ENCODE measurements at places on chromosomes 1 and 21.

GRCh38 chr1:47852006-47852718 is 145.0 kb downstream of the TRABD2B start:
- DNase-seq = no peak

DNA sequence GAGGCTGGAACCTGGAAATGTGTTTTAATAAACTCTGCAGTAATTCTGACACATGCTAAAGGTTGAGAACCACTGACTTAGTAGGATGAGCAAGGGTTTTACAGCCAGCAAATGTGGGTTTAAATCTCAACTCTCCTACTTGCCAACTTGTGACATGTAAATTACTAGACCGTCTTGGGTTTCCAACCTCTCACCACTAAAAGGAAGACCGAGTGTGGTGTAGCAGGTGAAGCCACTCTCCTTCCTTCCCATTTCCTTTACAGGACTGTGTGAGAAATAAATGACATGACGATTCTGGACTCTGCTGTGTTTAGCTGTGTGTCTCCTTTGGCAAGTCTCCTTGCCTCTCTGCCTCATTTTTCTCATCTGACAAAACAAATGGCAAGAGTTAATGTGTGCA is 49.5 kb upstream of the DNAJC6 start:
- DNase-seq = no peak

DNA sequence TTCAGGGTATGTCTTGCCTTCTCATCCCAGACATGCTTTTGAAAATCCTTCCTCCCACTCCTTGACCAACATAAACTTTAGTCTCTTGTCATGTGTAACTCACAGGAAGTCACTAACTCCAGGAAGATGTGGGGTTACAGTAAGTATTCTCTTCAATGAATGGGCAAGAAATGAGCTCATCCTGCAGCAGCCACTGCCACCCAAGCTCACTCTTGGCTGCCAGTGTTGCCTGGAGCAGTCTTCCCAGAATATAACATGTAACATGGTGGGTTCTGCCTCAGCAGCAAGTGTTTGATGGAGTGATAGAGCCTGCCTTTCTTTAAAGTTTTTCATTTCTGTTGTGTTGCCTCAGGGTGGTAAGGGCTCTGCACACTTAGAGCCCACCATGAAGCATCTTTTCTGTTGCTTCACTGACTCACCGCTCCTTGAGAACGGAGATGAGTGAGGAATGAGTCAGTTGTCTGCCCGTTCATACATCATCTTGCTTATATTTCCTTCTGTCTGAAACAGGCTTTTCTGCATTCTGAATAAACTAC is 187.0 kb downstream of the TPR start:
- DNase-seq = no peak

GRCh38 chr1:215132156-215132555 is 49.6 kb downstream of the KCNK2 start:
- no peak for DNase-seq

DNA sequence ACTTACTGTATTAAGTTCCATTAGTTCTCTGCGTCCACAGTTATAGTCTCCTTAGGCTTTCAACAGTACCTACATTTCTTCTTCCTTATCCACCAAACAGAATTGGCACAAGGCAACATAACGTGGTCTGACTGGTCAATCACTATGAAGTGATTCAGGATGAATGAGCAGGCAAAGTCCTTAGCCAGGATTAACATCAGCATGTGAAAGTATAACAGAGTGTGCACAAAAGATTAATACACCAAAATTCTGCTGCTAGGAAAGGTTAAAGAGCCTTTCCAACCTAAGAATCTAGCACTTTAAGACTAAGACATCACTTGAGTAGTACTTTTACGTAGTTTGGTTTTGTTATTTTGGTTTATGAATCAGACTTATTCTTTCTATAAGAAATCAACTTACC is 15.8 kb downstream of the DEPDC1 start:
- no peak for DNase-seq

DNA sequence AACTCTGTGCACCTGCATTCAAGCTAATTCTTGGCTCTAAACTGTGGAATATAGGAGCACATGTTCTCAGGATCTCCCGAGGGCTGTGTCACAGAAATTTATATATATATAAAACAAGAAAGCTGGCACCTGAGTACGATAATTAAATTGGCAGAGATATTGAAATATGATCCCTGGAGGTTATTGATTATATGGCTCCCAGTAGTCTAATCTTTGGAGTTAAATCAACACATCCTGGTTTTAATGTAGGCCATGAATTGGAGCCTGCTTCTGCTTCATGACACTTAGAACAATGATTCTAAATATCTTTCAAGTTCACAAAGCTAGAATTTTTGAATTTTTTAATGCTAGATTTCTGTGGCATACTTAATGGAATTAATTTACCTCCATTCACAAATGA is 84.3 kb downstream of the CTH start:
- no peak for DNase-seq

GRCh38 chr1:19179597-19180264 is 30.3 kb downstream of the UBR4 start:
- peak; percentile 2 for DNase-seq

GRCh38 chr1:225962440-225962975 is 21.5 kb upstream of the LEFTY2 start:
- DNase-seq = peak; percentile 52

DNA sequence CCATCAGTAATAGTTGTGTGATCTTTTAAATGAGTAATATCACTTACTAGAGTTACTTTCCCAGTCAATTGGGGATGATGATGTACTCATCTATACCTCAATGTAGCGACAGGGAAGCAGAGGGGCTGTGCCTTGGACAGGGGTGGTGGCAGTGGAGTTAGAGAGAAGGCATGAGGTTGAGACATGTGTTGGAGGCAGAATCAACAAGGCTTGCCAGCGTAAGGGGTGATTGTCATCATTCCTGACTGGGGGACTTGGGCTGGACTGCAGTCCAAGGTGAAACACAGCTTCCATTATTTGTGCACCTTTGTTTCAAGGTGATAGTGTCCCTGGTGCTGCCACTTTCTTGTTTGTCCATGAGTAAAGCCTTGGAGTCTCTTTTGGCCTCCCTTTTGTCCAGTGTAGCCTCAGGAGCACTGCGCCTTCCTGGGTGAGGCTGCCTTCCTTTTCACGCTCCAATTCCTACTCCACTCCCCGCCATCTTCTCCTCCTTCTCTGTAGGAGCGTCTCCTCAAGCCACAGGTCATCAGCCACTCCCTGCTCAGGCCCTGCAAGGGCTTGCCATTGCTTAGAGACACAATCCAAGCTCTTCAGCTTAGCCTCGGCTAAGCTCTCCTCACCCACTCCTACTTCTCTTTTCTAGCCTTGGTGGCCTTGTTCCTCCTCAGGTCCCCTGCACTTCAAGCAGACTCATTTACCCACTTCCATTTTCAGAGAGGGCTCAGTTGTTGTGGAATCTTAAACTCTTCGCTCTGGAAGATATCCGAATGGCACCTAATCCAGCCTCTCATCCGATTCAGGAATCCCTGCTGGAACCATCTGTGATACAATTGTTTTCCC is 77.6 kb upstream of the CD34 start:
- DNase-seq = no peak

DNA sequence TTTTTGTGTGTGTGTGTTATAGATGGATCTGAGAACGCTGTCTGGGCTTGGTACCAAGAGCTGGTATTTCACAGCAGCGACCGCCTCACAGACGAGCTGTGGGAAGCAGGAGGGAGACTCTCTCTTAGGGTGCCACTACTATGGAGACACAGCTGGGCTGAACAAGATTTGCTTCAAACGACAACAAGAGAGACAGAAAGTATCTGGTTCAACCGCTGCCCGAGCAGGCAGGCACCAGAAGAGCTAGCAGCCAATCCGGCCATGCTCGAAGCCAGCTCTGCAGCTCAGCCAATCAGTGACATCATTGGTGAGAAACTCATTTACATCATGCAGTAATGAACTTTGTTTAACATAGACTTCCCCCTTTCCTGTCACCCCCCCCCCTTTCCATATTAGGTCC is 341.3 kb downstream of the USP25 start:
- no peak for DNase-seq

DNA sequence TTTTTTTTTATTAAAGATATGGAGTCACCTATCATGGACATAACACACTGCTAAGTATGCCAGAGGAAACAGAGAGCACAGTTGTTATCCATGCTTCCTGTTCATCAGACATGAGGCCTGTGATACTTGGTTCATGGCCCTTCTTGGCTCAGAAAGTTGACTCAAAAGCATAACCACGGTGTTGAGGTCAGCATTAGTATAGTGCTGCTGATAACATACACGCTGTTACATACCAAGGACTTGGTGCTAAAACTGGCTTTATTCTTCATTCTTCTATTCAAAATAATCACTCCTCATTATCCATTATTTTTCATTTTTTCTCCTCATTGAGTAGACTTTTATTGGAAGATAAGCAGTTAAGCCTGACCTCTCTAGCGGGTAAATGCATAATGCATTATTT is 464.1 kb downstream of the ADGRL2 start:
- DNase-seq = no peak

DNA sequence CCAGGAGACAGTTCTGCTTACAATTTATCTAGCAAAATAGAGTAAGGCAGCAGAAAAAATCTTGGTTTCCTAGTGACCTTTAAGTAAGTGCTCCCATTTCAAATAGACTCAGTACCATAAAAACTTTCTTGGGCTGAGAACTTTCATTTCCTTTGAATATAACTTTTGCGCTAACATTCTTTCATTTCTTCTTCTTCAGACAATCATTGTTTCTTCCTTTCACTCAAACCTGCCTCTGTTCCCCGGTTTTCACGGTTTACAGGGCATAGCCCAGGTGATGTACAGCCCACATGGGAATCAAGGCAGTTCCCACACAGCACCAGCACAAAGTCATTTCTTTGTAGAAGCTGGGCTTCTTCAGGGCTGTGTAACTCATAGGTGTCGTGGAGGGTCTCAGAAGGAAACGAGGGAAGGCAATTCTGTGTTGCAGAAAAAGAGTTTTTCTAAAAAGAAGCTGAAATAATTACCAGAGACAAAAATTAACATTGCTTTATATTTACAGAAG is 611.6 kb downstream of the SMYD3 start:
- DNase-seq = no peak

GRCh38 chr1:158285756-158286241 is 3.9 kb upstream of the CD1C start:
- no peak for DNase-seq

DNA sequence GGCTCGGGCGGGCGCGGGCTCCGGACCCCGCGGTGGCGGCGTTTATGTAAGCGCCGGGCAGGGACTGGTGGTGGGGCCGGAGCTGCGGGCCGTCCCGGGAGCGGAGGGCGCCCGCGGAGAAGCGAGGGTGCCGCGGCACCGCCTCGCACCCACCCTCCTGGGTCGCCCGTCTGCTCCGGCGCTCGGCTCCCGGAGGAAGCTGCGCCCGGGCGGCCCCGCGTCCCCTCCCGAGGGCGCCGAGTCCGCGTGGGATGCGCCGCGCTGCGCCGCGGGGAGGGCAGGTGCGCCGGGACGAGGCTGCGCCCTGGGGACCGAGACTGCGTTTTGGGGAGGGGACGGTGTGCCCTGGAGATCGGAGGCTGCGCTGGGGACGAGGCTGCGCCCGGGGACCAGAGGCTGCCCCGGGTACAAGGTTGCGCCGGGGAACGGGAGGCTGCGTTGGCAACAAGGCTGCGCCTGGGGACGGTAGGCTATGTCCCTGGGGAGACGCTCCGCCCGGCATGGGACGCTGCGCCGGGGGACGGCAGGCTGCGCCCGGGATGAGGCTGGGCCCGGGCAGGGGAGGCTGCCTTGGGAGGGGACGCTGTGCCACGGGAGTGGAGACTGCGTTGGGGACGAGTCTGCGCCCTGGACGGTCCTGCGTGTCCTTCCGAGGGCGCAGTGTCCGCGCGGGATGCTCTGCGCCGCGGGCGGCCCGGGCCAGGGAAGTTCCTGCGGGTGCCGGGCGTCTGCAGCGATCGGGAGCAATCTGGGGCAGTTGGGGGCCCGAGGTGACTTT is 627 bp downstream of the ADARB1 start:
- DNase-seq = no peak

GRCh38 chr1:1230656-1231399 is 973 bp downstream of the SDF4 start:
- DNase-seq = no peak

GRCh38 chr1:9095818-9096217 is 26.4 kb upstream of the SLC2A5 start:
- no peak for DNase-seq

DNA sequence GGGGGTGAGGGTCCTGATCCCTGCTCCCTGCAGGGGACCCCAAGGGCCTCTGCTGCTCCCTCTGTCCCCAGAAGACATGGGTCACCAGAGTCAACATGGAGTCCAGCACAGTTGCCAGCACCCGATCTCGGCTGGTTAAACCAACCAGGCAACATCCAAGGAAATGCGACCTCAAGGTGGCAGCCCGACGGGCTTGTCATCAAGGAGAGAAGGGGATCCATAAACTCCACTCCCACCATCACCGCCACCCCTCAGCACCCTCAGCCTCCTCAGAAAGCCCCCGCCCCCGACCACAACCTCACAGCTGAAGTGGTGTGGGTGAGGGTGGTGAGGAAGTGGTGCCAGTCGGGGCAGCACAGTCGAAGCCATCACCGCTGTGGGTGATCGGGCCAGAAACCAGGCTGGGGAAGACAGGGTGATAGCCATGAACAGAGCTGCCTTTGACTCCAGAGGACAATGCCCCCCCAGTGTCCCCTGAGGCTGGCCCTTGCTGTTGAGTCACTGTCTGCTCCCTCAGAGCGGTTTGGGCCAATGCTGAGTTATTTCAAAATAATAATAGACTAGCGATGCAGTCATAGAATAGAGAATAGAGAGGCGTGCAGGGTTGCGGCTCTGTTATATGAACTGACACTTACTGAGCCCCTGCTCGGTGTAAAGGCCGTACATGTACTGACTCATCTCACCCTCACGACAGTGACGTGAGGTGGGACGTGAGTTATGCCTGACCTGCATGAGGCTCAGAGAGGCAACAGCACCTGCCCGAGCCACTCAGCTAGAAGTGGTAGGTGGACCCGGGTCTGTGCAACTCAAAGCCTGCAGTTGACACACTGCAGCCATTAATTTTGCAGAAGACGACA is 88.7 kb upstream of the IFFO2 start:
- DNase-seq = no peak

- no peak for DNase-seq
Observed at GRCh38 chr1:152426731-152427130, 12.7 kb upstream of the CRNN start.

GRCh38 chr1:243508303-243508713 is 252.5 kb downstream of the SDCCAG8 start:
- DNase-seq = no peak

DNA sequence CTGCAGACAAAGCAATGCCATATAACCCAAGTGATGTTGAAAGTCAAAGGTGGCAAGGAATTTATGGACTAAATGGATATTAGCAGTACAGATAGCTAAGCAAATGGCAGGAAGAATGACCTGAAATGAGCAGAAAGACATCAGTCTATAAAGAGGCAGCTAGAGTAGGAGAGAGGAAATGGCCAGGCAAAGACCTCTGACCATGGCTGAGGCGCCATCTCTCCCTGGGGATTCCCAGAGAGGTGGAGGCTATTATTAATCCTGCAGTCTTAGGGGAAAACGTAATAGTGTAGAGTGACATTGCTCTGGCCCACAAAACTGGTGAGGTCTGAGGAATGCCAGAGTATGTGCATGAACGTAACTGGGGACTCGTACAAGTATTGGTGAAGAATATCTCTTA is 563.6 kb upstream of the PRMT6 start:
- no peak for DNase-seq

- DNase-seq = no peak
Observed at GRCh38 chr1:17658837-17659236, 96.3 kb upstream of the ACTL8 start.

Data from NCI-H1930 (cell line).